SK-N-SH treated with all-trans-retinoic acid at 6 μM for 48 hours (cell line): ENCODE measurements at places on chromosomes 2 and 18.

DNA sequence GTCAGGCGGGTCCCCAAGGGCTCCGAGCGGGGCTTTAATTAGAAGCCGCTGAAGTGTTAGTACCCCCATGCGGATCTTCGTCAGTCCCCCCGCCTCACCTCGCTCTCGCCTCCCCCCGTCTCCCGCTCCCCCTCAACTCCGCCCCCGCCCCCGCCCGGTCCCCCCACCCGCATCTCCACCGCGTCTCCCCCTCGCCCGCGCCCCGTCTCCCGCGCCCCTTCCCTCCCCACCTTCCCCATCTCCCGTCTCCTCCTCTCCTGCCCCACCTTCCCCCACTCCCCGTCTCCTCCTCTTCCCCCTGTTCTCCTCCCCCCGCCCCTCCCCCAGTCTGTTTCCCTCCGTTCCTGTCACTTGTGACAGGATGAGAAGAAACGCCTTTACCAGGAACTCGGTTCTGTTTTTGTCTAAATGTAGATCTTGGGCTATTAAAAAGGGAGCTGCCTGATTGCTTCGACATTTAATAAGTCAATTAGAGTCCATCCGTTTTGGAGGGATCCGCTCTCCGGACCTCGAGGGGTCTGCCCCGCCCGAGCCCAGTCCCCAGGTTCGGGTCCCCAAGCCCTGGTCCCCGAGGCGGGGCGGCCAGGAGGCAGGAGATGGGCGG, 969 bp upstream of the ALKAL2 start:
- ATAC-seq = no peak

- no peak for ATAC-seq
These were observed 83.8 kb downstream of the EPHA4 start for GRCh38 chr2:221488136-221488807.

GRCh38 chr2:88669482-88670214, 21.8 kb upstream of the RPIA start:
- peak; percentile 86 for ATAC-seq

DNA sequence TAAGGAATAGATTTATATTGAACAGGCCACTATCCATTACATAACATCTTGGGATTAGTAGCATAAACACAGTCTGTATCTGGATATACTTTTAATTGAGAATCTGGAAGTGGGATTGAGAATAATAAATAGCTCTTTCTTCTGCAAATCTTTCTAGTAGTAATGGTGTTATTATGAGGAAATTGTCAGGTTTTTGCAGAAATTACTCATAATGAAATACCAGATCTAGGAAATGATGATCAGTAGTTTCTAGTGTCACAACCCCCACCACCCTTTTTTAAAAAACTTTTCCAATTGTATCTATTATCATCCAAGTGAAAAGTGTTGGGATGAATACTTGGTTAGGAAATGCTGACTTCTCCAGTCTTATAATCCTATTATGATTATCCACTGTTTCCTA, 18.7 kb downstream of the NBEAL1 start:
- no peak for ATAC-seq

GRCh38 chr18:50638016-50638883, 78.4 kb downstream of the MAPK4 start:
- ATAC-seq = no peak
